ENCODE measurements at places on chromosomes 11 and 22.
A peak's percentile ranks its signal among the peaks of the same experiment; 100 is the strongest.

DNA sequence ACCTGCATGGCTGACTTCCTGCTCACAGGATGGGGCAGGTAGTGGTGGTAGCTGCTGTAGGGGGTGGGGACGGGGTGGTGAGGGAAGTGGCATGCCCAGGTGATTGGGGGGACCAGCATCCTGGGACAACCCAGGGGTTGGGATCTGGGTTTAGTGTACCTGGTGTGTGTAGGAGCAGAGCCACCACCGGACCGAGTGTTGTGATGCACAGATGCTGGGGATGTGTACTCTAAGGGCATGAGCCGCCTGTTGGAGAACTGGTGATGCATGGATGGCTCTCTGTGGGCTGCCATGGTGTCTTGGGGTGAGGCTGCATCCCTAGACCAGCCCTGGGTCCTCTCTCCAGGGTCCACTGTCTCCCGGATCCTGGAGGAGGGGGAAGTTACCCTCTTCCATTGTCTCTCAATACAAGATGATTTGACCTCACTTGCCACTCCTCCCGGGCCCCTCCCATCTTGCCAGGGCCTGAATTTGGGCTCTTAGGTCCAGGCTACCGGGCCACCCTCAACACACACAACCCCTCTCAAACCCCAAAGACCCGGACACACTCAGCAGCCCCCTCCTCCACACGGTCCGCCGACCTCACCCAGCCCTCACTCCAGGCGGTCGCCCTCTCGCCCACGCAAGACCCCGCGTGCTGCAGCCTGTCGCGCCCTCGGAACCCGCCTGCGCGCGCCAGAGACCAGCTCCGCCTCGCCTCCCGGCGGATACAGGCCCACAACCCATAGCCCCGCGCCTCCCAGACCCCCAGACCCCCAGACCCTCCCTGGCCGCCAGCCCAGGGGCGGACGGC lies 619 bp downstream of the LRRC75B start:
- peak; percentile 75 for DNase-seq

DNA sequence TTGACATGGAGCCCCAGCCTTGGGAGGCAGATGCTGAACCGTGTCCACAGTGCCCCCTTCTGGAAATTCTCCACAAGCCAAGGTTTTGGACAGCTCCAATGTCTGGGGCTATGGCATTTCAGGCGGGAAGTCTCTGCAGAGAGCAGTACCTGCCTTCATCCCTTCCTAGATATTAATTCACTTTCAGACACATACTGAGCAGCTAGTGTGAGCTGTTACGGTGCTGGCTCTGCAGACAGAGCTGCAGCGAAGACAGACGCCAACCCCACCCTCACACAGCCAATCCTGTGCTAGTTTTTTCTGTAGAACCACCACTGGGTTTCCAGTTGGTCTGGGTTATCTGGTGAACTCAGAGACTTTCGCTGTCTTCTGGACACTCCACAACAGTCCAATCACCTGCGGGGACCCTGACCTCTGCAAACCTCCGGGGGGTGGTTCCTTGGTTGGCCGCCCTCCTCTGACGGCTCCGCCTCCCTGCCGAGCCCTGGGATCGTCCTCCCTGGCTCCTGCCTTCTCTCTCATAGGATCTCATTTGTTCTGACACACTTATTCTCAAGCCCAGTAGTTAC lies 9.1 kb downstream of the LMF2 start:
- DNase-seq: peak; percentile 60

DNA sequence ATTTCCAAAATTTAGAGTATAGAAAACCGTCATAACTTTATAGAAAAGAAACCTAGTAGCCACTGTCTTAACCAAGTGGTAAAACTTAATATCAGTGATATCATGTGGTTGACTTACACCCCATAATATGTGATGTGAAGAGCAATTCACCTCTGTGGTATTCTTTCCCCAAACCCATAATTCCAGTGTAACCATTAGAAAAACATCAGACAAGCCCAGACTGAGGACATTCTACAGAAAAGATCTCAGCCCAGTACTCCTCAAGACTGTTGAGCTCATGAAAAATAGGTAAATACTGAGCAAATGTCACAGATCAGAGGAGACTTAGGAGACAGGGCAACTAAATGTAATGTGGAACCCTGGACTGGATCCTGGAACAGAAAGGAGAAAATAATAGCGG lies 134.6 kb downstream of the PGR start:
- DNase-seq: no peak

GRCh38 chr11:60371854-60372253 lies 6.5 kb upstream of the MS4A7 start:
- no peak for DNase-seq

DNA sequence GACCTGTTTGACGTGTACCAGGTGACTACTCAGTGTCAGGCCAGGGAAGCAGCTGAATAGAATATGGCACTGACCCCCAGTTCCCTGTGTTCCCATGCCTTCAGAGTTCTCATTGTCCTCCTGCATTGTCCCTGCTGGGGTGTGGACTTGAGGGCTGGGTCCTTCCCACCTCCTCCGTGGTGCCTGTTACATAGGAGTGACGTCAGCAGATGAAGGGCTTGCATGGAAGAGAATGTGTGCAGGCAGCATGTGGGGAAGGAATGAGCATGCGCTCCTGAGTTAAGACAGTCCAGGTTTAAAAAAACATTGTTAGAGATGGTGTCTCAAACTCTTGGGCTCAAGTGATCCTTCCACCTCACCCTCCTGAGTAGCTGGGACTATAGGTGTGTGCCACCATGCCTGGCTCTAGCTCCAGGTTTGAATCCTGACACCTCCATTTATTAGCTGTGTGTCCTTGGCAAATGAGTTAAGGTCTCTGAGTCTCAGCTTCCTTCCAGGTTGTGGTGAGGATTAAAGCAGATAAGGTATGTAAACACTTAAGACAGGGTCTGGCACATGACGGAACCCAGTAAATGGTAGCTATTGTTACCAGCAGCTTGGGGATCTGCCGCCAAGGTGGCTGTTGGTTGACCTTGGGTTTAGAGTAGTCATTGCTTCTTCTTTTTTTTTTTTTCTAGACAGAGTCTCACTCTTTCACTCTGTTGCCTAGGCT lies 7.5 kb upstream of the SOX10 start:
- no peak for DNase-seq

DNA sequence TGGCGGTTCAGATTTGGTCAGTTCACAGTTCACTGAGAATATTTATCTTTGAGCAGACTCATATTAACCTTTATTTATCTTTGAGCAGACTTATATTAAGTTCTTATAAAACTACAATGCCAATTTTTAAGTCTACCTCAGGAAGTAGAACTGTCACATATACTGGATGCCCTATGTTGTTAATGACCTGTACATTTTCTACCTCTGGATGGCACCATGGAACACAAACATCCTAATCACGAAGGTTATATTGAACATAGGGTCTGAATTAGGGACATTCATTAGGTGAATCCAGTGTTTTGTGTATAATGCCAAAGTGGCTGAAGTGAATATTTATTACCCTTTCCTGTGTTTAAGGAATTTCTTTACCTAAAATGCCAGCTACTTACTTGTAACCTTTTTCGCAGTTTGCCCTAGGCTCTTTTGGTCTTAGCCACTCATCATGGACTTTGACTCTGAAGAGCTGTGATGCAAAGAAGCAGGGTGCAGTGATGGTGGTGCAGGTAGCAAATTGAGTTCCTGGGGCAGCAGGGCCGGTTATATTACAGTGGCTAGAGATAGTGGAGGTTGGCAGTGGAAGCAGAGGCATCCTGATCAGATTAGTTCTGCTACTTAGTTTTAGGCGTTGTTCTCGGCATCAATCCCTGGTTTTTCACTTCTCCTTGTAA lies 71.8 kb downstream of the STIM1 start:
- DNase-seq: no peak

DNA sequence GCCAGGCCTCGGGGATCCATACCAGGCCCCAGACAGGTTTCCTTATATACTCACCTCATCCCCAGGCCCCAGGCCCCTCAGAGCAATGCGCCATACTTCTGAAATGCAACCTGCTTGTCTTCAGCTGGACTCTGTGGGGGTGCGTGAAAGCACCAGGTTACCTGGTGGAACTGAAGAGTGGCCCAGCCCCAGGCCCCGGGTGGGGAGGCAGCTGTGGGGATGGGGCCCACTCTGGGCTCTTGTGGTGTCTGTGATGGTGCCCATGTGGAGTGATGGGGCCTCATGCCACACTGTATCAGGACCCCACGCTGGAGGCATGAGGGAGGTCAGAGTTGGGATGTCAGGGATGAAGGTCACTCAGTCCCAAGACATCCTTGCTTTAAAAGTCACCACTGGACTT lies 999.0 kb downstream of the BRD1 start:
- DNase-seq: no peak

GRCh38 chr11:1825039-1825740 lies 9.6 kb upstream of the SYT8 start:
- peak; percentile 66 for DNase-seq

GRCh38 chr22:46454504-46455269 lies 82.7 kb downstream of the CELSR1 start:
- no peak for DNase-seq

DNA sequence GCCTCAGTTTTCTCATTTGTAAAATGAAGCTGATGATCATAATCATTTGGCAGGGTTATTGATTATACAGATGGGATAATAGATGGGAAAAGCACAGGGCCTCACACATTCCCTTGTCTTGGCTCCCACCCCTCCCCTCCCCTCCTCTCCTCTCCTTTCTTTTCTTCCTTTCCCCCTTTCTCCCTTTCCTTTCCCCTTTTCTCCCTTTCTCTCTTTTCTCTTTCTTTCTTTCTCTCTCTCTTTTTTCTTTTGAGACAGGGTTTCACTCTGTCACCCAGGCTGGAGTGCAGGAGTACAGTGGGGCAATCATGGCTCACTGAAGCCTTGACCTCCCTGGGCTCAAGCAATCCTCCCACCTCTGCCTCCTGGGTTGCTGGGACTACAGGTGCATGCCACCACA lies 161.0 kb upstream of the NARS2 start:
- no peak for DNase-seq

- no peak for DNase-seq
Measured at GRCh38 chr11:36467012-36467411, 43.1 kb downstream of the TRAF6 start.

- peak; percentile 83 for DNase-seq
Measured at GRCh38 chr11:74397501-74398243, 561 bp downstream of the PGM2L1 start.

GRCh38 chr11:69193629-69194028 lies 37.9 kb downstream of the SMIM38 start:
- DNase-seq: no peak

GRCh38 chr22:29478326-29479276 lies 1.4 kb upstream of the NEFH start:
- peak; percentile 62 for DNase-seq

DNA sequence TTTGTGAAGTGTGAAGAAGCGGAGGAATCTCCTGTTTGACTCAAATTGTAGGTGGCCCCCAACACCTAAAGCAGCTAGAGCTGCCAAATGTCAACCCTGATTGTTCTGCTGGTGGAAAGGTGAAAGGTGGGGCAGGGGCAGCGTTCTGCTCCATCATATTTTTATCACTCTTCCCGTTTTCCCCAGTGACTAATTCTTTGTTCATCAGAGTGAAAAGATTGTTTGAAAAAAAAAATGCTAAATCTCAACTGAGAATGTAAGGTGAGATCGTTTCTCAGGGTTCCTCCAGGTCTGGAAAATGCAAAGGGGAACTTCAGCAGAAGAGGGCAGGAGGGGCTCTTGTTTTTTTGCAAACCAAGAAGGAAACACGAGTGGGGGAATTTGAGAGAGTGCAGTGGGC lies 137.7 kb downstream of the MN1 start:
- DNase-seq: no peak

DNA sequence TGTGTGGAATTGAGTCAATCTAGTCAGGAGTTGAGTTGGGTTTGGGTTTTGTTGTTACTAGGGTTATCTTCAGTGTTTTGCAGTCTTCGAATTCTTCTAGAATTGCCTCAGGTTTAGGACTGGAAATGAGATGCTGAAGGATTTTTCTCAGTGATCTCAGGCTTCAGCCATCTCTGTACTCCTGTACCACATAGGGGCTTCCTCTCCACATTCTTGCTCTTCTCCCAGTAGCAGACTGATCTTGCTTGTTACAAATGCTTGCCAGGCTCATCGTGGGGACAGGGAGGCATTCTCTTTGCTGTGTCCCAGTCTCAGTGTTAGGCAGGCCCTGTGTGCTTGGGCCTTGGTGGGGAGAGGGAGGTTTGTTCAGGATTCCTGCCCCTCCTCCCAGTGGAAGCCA lies 96.1 kb downstream of the LRRC32 start:
- DNase-seq: no peak

- DNase-seq: peak; percentile 89
Measured at GRCh38 chr11:72683782-72684200, 9.6 kb upstream of the PDE2A start.

DNA sequence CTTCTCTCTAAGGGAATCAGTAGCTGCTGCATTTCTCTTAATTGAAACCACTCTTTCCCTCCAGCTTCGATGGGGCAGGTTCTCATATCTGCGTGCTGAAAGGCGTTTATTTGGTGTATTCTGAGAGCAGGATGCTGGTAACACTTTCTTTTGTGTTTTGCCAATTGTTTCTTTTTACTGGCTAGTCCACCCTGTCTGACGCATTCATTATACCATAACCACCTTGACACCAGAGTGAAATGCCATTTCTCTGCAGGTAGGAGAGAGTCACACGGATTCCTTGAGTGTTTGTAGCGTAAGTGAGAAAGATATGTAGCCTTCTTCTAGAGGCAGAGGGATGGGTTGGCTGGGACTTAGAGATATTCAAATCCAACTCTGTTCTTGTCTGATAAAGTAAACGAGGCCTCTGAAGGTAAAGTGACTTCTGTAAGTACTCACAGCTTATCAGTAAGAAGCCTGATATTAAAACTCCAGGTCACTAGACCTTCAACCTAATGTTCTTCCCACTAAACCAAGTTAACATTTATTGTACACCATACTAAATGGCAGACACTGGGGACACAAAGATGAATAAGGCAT lies 21.4 kb downstream of the CD44 start:
- DNase-seq: no peak

GRCh38 chr22:19180234-19180633 lies 1.7 kb upstream of the SLC25A1 start:
- DNase-seq: no peak

GRCh38 chr11:662689-663274 lies 25.7 kb downstream of the DRD4 start:
- DNase-seq: peak; percentile 63

DNA sequence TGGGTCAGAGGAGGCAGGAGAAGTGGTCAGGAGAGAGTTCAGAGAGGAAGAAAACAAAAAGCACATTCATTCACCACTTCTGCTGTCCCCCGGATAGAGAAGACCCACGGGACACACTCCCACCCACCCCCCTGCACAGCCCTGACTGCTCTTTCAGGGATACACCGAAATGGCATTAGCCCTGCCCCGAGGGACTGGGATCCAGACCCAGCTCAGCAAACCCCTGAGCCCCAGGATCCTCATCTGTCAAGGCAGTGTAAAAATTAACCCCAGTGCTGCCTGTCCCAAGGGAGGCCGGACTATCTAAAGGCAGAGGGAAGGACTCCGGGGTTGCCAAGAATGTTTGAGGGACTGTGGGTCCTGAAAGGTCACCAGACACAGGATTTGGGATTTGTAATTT lies 31.2 kb downstream of the TPBGL start:
- no peak for DNase-seq

DNA sequence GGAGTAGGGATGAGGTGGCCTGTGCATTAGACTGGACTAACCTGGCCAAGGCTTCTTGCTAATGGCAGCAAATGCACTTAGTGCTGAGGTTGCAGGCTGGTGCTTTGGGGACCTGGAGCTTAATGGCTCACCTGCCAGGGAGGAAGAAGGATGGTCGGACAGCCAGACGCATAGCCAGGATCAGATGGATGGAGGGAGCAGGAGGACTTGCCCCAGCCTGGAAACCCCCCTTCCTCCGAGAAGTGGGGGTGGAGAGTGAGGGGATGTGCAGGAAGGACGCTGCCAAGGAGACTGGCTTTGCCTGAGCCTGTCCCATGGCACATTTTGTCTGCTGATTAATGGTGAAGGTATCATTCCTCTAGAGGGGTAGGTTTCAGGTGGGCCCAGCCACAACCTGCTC lies 17.9 kb downstream of the IGLL1 start:
- DNase-seq: no peak
